KBM-7 (cell line): ENCODE measurements at places on chromosomes 5 and 9.

DNA sequence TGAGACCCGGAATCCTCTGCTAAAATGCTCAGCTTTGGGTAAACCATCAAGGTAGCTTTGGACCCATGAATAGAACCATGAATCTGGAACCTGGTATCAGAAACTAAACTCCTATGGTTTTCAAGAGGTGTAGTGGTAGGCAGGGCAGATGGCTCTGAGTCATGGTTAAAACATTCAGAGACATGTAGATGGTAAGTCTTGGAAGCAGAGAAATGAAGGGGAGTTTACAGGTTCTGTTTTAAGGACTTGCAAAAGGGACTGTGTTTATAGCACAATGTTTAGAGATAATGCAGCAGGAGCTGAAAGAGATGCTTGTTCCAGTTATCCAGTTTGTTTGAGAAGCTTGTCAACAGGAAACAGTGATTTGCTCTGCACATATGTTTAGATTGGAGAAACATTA lies 36.0 kb upstream of the FBN2 start:
- no peak for DNase-seq

GRCh38 chr5:135034236-135034962 lies 371 bp upstream of the PITX1 start:
- DNase-seq: peak; percentile 33

DNA sequence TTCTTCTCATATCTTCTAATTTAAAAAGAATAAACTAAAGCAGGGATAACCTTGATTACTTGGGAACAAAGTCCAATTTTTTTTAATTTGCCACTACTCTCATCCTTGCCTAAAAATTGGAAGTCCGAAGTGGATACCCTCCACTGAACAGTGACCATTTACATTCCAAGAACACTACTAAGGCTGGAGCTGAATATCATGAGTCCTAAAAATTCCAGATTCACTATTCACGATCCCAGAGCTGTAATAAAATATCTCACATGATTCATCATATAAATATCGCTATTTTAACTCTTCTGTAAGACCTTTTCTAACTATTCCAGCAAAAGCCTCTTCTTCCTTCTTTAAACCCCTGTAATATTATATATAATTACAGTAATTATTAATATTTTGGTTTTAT lies 57.4 kb downstream of the ATPSCKMT start:
- DNase-seq: no peak

DNA sequence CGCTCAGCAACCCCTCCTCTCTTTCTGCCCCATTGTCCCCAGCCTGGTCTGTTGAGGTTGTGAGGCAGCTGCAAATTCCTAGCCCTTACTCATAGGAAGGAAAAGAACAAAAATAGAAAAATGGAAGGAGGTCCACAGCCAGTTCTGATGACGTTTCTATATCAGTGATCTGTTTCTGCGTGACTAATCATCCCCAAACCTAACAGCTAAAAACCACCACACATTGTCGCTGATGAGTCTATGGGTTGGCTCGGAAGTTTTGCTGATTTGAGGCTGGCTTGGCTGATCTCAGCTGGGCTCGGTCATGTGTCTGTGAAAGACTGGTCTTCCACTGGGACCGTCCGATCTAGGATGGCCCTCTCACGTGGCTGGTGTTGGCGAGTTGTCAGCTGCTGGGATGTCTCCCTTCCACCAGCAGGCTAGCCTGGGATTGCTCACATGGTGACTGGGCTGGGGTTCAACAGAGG lies 200.6 kb upstream of the ZNF618 start:
- DNase-seq: peak; percentile 29

- no peak for DNase-seq
Observed at GRCh38 chr5:6321078-6321477, 57.3 kb downstream of the MED10 start.

DNA sequence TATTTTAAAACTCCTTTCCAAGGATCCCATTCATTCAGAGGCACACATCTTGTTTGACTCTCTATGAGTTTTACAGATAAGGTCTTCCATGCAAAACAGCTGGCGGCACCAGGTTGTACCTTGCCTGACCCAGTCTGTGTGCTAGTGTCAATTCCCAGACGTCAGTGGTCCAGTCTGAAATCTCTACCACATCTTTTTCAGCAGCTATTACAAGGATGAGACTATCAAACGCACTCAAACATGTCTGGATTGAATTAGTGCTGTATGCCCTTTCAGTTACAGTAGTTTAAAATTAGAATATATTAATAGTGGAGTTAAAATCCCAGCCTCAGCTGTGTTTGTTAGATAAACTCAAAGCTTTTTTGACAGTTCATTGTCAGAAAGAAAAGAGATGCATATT lies 11.7 kb downstream of the CDC14B start:
- no peak for DNase-seq

GRCh38 chr9:90088434-90088833 lies 483.6 kb downstream of the GADD45G start:
- no peak for DNase-seq

DNA sequence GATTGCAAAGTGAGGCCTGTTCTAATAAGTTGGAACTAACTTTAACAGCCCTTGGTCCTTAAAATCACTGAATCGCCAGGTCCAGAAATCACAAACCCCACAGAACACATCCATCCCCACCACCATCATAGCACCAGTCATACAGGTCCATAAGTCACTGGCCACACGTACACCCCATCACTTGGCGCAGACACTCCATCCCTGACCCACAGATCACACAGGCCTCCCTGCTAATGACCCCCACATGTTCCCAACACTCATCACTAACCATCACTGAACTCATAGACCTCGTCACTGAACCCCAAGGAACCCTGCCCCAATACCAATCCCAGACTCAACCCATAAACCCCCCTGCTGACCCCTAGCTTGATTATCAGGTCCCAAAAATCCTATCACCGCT lies 41.2 kb upstream of the ZNF300 start:
- no peak for DNase-seq
